SW480 (cell line): ENCODE measurements at places on chromosomes 6 and 20.
A peak's percentile ranks its signal among the peaks of the same experiment; 100 is the strongest.

- DNase-seq, result no peak
Observed at GRCh38 chr6:92559611-92560010, 859.7 kb downstream of the EPHA7 start.

DNA sequence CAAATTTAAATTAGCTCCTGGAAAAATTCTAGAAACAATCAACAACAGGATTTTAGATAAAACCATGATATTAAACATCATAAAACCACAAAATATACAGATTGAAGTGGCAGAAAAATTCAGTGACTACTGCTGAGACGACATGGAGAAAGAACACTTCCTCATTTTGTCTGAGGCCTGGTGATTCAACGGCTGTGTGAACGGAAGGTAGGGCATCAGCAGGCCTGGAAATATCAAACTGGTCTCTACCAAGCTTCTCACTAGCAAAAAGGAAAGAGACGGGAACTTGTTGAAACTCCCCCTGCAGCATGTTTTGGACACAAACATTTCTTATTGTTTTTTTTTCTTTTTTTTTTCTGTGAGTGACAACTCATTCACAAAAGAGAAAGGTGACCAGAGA lies 58.0 kb upstream of the AHI1 start:
- no peak for DNase-seq

DNA sequence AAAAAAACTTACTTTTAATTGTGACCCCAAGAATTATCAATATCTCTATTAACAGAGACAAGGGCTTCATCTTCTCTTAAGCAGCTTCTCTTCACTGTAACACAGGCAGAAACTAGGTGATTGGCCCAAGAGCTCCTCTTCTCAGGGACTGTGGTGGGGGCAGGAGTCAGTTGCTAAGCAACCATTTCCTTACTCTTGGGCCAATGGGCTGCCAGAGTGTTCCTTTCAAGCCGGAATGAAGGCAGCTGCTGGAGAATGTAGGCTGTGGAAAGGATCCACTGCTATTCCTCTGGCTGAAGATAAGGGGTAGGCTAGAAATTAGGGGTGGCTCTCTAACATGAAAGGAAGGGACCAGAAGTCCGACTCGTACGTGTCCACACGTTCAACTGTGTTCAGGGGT lies at the start of gene SEL1L2:
Gene SEL1L2 (minus strand): TSS at position 150 of the 400 bp plus-strand sequence. CDS start 80 bp downstream, at position 70.
- no peak for DNase-seq

DNA sequence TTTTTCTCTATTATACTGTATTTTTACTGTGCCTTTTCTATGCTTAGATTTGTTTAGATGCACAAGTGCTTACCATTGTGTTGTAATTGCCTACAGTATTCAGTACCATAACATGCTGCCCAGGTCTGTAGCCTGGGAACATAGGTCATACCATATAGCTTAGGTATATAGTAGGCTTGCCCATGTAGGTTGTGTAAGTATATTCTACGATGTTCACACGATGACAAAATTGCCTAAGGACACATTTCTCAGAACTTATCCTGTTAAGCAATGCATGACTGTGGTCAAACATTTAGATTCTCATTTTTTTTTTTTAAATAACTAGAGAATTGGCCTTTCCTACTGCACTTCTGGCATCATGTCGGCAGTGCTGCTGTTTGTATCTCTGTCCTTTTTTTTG lies 253.7 kb upstream of the SUPT3H start:
- no peak for DNase-seq

DNA sequence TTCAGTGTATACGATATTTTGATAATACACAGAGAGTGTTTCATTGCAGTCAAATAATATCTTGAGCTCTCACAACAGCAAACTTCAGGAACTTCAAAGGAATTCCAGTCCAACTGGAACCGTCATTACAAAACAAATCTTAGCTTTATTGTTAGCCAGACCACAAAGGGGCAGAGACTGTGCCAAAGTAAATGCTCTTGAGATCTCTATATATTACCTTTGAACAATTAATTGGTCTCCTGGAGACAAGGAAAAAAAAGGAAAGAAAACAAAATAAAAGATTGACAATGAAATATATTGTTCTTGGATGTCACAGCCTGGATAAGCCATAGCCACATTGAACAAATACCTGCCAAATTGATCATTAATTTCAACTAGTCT lies 70.0 kb downstream of the FOXC1 start:
- peak; percentile 46 for DNase-seq

DNA sequence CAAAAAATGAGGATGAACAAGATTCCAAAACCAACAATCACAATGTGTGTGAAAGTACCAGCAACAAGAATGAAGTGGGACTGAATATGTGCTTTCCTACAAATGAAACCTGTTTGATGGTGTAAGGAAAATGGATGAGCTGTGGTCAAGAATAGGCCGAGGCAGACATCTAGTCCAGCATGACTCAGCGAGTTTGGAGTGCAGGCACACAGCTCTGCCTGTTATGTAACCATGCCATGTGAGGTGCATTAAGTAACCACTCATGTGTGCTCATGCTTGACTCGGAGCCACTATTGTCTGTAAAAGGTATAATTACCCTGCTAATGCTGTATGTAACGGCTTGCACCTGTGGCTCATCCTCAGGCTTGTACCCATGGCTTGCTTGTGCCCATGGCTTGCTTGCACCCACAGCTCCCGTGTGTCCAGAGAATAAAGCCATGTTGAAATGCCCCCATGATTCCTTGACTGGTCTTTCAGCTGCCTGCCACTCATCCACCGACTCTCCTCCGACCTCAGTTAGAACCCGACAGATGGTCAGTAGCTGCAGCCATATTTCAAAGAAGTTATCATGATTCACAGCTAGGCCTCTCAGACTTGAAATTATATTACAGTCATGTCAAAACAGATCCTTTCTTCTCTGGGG lies 98.7 kb downstream of the BACH2 start:
- no peak for DNase-seq

DNA sequence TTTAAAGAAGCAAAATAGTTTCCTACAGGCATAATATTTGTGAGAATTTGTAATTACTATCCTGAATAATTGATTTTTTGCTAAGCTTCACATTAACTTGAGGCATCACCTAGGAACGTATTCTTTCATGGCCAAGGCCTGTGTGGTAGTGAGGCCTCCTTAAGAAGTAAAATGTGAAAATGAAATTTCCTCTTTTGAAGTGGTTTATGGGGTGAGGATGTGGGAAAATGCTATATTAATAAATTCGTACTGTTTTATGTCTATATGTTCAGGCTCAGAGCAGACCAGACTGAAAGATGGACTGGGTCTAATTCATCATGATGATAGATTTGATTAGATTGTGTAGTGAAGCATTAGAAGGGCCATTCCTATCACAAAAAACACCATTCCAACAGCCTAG lies 33.1 kb downstream of the MYLIP start:
- no peak for DNase-seq

DNA sequence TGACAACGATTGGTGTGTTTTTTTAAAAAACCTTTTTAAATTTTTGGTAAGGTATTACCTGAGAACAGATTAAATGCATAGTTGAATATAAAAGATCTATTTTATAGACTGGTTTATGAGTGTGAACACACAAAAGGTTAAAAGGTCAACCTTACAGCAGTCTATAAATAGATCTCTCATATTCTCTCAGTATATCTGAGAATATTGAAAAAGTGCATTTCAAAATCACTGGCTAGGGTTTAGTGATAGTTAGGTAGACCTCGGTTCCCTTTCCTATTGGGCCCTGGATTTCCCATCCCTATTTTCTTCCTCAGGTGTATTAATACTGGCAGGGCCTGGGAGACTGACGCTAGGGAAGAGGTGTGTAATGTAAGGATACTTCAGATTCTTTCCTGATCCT lies 723 bp upstream of the ZNF451 start:
- no peak for DNase-seq

- peak; percentile 94 for DNase-seq
Observed at GRCh38 chr20:33731693-33732165, at the start of gene ZNF341. ZNF341 (plus strand) TSS chr20:33731996; CDS start chr20:33732022, 26 bp downstream.

GRCh38 chr6:140441256-140441655 lies 1066.8 kb upstream of the CITED2 start:
- peak; percentile 16 for DNase-seq

DNA sequence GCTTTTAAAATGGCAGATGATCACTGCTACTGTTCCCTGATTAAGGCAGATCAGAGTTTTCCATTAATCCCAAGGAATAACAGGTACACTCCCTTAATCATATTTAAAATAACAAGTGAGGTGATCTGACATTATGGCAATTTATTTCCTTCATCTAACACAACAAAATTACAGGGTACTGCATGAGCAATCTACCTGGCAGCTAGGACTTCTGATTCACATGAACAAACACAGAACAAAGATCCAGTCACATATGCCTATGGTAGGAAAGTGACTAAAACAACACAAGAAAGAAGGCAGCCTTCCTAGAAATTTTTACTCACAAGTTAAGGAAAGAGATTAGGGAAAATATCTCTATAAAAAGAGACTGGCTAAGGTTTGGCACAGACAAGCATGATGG lies 33.2 kb downstream of the MAP7 start:
- no peak for DNase-seq

GRCh38 chr20:17343656-17344452 lies 117.0 kb downstream of the PCSK2 start:
- no peak for DNase-seq

- no peak for DNase-seq
Observed at GRCh38 chr20:35886537-35886936, 67.8 kb downstream of the SCAND1 start.

DNA sequence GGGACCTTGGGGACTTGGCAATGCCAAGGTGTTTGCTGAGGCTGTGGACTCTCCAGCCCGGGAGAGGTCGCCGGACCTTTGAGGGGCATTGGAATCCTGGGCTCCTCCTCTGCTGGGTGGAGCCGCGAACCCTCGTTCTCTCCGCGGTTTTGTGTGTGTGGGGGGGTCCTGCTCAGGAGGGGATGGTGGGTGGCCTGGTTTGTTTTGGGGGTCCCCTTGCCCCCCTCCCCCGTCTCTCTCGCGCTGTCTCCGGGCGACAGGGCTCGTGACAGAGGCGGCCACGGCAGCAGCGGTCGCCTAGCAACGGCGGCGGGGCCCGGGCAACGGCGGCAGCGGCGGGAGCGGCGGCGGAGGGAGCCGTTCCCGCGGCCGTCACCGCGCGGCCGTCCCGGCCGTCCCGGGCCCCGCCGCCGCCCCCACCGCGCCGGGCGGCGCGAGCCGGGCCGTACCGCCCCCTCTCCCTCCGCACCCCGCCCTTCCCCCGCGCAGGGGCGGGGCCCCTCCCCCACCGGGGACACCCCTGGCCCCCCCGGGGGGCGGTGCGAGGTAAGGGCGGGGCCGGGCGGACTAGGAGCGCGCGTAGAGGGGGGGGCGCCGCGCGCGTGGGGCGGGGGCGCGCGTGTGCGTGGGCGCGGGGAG lies 7.8 kb downstream of the SYNGAP1 start:
- DNase-seq, result no peak

DNA sequence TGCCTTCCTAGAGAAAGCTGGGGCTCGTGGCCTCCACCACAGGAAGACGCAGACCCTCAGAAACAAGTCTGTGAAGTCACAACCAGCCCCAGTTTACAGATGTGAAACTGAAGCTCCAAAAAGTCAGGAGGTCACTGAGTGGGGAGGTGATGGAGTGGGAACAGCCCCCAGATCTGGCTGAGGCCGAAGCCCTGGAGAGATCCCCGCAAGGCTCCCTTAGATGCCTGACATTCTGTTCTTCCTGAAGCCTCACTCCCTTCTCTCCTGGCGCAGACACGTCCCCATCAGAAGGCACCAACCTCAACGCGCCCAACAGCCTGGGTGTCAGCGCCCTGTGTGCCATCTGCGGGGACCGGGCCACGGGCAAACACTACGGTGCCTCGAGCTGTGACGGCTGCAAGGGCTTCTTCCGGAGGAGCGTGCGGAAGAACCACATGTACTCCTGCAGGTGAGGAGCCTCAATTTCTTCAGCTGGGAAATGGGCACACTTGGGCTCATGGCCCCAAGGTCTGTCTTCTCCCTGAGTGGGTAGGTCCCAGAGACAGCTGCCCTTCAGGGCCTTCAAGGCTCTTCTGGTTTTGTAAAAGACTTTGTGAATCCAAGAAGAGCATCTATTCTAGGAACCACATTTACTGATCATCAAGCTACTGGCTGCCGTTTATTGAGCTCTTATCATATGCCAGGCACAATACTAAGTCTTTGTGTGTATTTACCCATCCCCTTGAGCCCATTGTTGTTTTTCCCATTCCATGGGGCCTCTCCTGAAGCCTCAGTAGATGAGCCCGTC lies 50.5 kb downstream of the HNF4A start:
- no peak for DNase-seq

- no peak for DNase-seq
Observed at GRCh38 chr6:7939864-7940228, 29.3 kb upstream of the TXNDC5 start.

DNA sequence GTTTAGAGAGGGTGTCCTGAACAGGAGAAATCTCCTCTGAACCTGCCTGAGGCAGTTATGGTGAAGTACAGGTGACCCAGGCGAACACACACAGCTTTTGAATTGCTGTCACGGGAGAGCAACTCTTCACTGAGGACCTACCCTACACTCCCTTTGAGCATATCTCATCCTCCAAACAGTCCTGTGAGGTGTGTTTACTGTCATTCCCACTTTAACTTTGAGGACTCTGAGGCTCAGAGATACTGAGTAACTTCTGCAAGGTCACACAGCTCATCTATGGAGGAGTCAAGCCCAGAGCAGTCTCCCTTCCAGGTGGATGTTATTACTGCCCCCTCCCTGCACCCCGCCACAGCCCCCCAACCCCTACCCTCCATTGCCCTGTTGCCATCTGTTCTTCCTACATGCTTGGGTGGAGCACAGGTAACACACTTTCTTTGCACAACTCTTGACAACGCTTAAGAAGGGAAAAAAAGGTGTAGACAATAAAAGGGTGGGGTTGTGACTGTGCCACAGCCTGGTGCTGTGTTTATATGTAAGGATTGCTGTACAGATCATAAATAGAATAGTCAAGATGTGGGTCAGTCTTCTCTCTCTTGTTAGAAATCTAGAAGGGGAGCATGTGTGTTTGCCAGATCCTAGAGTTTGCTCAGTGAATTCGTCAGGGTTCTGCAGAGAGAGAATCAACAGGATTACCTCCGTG lies 4.3 kb upstream of the TRAF3IP2 start:
- no peak for DNase-seq

GRCh38 chr6:9537381-9537780 lies 877.5 kb downstream of the TFAP2A start:
- no peak for DNase-seq

DNA sequence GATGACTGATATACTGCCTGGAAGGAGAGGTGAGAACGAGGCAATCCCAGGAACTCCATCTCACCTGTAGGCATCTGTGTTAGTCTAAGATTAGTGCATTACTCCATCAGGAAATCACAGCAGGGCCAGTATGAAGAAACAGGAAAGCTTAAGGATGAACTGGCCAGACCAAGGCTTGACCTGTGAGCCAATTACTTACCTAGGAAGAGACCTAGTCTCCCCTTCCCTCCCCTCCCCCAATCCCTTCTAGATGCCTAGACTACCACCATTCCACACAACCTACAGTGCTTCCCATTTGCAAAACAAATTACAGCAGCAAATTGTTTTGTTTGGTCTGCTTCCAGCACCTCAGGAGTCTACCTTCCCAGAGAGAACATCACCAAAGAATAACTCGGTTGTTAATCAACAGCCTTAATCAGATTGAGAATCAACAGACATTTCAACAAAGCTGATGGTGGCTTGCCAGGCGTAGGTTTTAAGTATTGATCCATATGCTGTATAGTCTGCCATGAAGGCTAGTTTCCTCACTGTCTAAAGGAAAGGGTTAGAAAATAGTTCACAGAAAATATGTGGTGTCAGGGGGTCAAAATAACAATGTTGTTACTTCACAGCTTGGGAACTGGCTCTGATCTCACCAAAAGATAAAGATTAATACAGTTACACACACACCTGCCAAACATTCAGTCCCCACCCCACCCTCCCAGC lies 10.1 kb downstream of the PKHD1 start:
- no peak for DNase-seq
